Stomach (tissue), 19 donors: ENCODE measurements at places on chromosomes 5 and 9. TPM values are rescaled to one million over a fixed set of nuclear protein-coding genes. Genes with fewer than 3 reads are reported as not detected.
A peak's percentile ranks its signal among the peaks of the same experiment; 100 is the strongest.

The SPINK4 gene
- not detected for total RNA-seq

The RABGAP1 gene
- 101 TPM for total RNA-seq

The GABRB2 gene
- total RNA-seq, result not detected

The GHR gene
- 18.7 TPM for total RNA-seq

The MLANA gene
- total RNA-seq, result not detected

The PCDHGA9 gene
- total RNA-seq, result 10.1 TPM

The RANBP3L gene
- not detected for total RNA-seq

The HEMGN gene
- total RNA-seq, result 1.8 TPM

The XPA gene
- 25.7 TPM for total RNA-seq

The ZDHHC11B gene
- 5.8 TPM for total RNA-seq

The SHISAL2B gene
- not detected for total RNA-seq

The PRLR gene
- total RNA-seq, result 4.5 TPM

GRCh38 chr5:89047571-89047970, 164.6 kb upstream of the MEF2C start:
- DNase-seq, result no peak

DNA sequence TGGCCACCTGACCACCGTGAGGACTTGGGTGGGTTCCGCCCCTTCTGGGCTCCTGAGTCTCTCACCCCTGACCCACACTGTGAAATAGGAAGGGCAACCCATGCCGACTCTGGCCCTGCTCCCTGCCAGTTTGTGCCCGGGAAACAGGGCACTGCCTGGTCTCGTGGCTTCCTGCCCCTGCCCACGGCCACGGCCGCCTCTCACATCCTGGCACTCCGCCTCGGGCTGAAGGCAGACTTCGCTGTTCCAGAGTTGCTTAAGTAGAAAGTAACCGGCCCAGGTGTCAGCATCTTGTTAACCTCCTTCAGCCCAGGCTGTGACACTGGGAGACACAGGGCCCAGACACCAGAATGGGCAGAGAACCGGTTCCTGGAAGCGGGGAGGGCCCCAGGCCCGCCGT, 68.7 kb upstream of the RNU6ATAC start:
- DNase-seq, result no peak

DNA sequence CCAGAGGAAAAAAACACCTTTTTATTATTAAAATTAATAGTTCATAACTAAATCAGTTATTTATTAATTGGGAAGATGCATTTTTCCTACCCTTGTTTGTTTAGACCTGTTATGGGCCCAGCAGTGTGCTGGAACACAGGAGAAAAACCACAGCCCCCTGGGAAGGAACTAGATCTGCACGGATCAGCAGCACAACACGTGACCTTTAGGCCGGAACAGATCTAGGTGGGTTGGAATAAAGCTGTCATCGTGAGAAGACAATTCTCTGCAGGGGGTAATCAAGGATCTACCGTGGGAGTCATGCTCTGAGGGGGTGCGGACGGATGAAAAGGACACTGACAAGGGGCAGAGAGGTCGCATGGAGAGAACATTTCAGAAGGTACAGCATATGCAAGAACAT, 95.8 kb upstream of the SPATA31C2 start:
- DNase-seq, result no peak

GRCh38 chr9:21096172-21096900, 18.6 kb upstream of the IFNB1 start:
- peak; percentile 41 for DNase-seq

DNA sequence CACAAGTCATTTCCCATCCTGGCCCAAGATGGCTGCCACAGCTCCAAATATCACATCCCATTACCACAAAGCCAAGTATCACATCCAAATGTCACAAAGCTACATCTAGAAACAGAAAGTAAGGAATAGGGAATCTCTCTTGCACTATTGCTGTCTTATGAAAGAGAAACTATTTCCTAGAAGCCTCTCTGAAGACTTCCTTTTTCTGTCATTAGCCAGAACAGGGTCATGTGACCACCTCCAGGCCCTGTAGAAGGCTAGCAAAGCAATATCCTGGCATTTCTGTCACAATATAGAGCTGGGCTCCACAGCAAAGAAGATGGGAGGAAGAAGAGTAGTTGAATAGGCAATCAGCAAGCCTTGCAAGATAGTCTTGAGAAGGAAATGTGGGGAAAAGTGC, 99.2 kb downstream of the SH3TC2 start:
- no peak for DNase-seq

GRCh38 chr5:36155291-36155690, 3.4 kb downstream of the SKP2 start:
- DNase-seq, result no peak

DNA sequence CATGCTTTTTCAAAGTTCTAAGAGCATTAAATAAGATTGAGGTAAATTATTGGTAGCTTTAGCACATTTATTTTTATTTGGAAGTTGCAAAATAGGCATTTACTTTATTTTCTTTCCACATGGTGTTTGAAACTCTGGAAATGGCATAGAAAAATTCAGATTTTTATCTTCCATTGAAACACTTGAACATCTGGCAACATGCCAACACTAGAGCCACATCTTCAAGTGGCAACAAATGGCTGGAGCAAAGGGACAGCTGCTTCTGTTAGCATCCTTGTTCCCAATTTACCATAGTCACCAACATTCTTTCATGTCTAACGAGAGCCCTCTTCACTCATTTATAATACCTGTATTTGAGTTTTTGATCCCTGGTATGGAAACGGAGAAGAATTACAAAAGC, 539.9 kb downstream of the ZNF608 start:
- DNase-seq, result no peak

DNA sequence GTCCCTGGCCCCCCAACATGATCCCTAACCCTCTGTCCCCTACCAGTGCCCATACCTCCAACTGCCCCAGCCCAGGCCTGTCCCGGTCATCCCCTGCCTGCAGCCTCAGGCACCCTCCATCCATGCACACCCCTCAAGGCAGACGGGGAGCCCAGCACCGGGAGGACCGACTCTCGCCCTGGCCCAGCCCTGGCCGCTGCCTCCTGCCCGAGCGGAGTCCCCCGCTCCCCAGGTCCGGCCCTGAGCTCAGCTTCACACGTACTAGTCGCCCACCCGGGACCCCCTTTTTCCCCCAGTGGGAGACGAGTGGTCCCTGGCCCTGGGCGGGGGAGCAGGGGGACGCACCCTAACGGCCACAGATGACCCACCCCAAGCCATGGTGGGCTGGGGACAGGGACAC, 49.0 kb upstream of the UBAC1 start:
- no peak for DNase-seq

DNA sequence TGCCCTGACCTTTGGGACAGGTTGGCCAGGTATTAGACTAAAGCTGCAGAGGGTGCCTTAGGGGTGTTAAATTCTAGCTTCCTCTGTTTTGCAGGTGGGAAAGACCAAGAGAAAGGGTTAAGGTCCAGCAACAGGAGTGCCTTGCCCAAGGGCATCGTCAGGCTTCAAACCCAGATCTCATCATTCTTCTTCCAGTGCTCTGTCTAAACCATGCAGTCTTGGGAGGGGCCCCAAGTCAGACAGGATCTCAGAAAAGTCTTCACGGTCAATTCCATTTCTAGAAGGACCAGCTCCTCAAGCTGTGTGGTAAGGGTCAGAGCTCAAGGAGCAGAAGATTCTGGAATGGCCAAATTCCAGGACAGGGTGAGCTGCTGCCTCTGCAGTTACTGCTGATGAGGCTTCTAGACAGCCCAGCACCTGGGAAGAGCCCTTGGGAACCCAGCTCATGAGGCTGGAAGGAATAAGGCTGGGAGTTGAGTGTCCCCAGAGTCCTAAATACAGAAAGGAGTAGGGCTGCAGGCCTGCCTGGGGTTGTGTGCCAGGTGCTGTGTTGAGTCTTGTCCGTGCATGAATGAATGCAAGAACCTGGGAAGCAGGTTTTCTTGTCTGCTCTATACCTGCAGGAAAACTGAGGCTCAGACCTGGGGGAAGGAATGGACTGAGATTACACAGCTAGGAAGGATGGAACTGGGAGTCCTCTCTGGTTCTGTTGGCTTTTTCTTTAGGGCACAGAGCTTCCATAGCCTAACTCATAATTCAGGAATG, 69.3 kb downstream of the WWC1 start:
- no peak for DNase-seq

GRCh38 chr5:10607666-10608073, 43.8 kb downstream of the ANKRD33B start:
- DNase-seq, result no peak

- peak; percentile 79 for DNase-seq
Measured at GRCh38 chr9:137169896-137170358, at the start of gene LRRC26. LRRC26 (minus strand) TSS chr9:137170051; CDS start chr9:137169943, 108 bp downstream.

DNA sequence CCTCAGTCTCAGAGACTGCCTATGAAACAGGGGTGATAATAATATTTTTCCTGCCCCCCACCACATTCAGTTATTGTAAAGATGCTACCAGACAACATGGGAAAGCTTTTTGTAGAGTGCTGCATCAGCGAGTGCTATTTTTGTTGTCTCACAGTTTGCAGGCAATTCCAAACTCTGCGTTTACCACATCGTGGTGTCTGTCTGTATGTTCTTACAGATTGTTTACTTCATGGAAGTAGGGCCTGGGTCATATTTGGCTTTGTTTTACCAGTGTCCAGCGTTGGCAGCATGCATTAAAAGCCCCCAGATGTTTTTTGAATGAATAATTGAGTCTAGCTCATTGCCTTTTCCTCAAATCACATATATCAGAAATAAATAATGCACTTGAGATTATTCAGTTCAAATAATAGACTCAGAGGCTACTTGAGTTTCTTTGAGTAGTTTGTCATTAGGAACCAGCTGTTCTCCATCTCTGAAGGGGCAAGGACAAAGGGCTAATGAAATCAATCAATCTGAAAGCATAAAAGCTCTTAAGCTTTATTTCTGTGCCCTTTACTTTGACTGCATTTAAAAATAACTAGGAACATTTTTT, 243.7 kb downstream of the CWC27 start:
- no peak for DNase-seq

- DNase-seq, result peak; percentile 74
Measured at GRCh38 chr5:135964670-135965320, 10.0 kb upstream of the LECT2 start.

- no peak for DNase-seq
Measured at GRCh38 chr9:90469865-90470387, 172.7 kb downstream of the DIRAS2 start.

DNA sequence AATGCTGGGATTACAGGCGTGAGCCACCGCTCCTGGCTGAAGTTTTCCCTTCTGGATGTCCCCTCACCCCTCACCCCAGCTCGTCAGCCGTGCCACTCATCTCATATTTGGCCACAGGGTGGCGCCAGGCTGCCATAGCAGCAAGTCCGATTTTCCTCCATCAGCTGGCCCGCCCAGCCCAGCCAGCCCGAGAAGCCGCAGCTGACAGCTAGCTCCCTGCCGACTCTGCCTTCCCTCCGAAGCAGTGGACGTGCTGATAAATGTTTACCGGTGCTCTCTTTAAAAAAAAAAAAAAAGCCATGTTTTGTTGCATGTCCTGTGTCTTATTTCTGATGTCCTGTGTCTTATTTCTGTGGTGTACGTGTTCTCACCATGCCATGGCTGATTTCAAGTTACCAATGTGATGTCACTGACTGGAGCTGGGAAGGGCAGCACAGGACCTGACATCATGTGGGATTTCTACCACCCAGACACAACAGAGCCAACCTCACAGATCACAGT, 58.3 kb downstream of the PFDN1 start:
- DNase-seq, result peak; percentile 96

- DNase-seq, result no peak
Measured at GRCh38 chr5:6753851-6754250, 40.6 kb downstream of the TENT4A start.

DNA sequence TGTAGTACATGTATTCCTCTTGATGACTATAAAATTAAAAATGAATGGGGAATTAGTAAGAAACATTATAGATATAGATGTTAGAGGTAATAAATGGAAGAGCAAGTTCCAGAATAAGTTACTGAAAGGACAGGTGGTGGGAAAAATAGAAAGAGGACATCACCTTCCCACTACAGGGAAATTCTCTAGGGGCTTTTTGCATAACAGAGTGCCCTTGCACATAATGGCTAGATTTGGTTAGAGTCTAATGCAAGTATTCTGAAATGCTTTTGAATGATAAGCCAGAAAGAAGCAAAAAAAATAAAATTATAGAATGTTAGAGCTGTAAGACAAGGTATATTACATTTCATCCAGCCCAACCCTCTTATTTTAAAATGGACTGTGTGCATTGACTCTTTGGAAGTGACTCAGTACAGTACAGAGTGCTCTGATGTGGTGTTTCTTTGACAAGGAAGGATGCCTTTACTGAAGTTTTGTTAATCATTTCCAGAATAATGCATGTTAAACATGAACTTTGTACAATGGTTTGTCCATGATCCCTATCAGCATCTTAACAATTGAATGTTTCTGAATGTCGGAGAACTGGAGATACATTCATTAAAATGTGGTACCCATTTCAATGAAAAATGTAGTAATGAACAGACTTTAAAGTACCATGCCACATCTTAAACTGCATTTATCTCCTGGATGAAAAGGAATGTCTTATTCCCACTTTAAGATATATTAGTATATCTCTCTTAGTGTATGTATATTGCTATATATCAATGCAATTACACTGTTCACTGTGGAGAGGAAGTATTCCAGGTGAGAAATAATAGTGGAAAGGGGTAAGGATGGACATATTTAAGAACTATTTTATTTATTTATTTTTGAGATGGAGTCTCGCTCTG, 391.1 kb downstream of the ADGRV1 start:
- DNase-seq, result peak; percentile 60

GRCh38 chr5:171363846-171364245, 23.8 kb upstream of the NPM1 start:
- DNase-seq, result no peak

DNA sequence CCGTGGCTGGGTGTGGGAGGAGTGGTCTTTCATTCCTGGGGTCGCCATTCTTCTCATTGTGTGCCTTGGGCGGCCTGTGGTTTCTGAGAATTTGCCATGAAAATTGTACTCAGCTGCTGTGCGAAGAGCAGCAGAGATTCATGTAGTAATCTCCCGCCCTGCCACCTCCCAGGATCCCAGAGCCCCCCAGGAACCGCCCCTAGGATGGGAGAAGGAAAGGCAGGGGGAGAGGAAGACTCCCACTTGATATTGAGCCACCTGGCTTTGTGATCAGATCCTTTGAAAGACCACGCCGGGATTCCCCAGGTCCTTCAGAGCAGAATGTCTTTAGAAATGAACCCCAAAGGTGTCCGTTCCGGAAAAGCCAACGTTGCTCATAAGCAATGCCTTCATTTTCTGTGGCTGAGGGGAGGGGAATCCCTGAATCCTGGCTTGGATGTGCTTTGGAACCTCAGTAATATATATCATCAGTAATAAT, 27.6 kb downstream of the NEURL1B start:
- no peak for DNase-seq

- no peak for DNase-seq
Measured at GRCh38 chr9:126125992-126126409, 200.6 kb upstream of the MVB12B start.

DNA sequence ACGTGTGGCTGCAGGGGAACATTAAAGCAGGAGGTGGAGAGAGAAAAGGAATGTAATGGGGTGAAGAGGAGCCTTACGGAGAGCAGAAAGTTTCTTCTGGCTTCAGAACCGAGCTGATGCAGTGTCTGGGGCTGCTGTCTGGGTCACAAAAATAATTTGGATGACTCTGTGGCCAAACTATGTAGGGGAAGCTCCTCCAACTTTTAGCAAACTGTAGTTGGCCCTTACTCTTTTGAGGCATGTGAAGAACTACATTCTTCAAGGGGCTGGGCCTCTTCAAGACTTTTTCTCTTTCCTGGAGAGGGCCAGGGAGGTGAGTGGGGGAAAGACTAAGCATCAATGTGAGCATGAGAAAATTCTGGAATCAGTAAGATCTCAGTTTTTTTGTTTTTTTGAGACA, 31.9 kb upstream of the SPARC start:
- DNase-seq, result no peak

- no peak for DNase-seq
Measured at GRCh38 chr5:146291421-146292074, 47.1 kb upstream of the POU4F3 start.
